SW 1271 (cell line): ENCODE measurements at places on chromosomes 16 and 17.

GRCh38 chr16:66014221-66014620 is 352.3 kb upstream of the CDH5 start:
- DNase-seq = no peak

- DNase-seq = no peak
These were observed 62.7 kb upstream of the ADORA2B start for GRCh38 chr17:15882058-15882720.

DNA sequence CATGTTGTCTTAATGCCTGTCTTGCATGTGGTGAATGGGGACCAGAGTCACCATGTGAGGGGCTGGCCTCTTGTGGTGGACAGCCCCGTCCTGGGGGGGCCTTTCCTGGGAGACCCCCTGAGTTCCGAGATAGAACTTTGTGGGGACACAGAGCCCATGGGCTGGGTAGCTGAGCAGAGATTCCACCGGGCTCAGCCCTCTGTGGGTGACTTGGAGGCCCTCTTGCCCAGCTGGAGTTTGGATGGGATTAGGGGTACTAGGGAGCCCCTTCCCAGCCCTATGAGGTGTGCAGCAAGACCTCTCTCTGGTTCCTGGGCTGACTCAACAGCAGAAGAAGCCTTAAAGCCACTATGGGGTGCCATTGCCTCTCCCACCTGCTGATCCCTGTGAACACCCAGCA is 38.1 kb downstream of the MRC2 start:
- DNase-seq = no peak

- no peak for DNase-seq
These were observed 109.5 kb downstream of the CDH11 start for GRCh38 chr16:65012357-65012756.

DNA sequence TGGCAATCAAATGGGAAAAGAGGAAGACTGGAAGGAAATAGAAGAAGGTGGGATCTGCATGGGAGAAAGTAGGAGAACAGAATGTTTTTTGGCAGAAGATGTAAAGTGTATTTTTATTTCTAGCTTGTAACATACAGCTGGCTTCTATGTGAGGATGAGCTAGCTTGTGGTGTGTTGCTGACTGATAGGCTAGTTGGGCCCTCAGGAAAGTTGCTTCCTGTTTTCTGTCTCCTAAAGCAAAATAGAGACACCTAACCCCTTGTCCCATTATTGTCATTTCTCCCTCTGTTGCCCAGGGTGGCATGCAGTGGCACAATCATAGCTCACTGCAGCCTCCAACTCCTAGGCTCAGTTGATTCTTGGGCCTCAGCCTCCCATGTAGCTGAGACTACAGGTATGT is 15.9 kb downstream of the TNRC6A start:
- DNase-seq = no peak

DNA sequence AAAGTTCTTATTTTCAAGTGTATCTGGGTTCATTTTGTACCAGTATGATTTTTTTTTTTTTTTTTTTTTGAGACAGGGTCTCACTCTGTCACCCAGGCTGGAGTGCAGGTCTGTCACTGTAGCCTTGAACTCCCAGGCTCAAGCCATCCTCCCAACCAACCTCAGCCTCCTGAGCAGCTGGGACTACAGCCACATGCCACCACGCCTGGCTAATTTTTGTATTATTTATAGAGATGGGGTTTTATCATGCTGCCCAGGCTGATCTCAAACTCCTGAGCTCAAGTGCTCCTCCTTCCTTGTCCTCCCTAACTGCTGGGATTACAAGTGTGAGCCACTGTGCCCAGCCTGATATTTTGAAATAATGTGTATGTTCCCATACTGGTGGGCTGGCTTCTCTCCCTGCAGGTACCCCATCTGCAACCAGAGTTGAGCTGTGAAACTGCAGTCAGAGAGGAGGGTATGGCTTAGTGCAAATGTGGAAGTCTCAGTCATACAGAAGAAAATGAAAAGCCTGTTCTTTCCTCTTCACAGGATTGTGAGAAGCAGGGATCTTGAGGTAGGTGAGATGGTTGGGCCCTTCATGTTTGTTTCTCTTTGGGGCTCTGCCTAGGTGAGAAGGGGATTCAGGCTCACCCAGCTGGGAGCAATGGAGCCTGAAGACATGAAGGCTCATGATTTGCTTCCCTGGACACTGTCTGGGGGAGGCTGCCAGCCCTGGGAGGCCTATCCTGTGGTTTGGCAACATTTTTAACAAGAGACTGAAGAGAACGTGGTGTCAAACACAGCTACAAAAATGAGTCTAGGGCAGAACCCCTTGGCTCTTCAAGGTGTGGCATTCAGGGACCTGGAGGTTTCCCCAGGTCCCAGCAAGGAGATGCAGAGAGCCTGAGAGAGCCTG is 41.3 kb upstream of the SIAH1 start:
- DNase-seq = no peak
